ENCODE measurements at places on chromosomes 6 and 20.

- no peak for DNase-seq
Observed at GRCh38 chr6:129309154-129309553, 400.8 kb downstream of the ARHGAP18 start.

DNA sequence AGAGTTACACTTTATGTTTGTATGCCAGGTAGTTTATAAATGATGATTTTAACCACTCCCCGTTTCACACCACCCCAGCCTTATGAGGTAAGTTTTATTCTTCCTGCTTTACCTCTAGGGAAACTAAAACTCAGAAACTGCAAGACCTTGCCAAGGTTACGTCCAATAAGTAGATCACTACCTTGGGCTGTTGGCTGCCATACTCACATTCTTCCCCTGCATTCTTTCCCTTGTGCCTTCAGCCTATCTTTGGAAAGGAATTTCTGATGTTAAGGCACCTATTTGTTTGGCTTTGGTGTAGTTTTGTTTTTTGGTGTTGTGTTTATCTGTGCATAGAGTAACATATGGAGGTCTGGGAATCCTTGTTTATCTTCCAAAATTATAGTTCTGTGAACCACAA, 122.1 kb downstream of the UST start:
- DNase-seq, result no peak

DNA sequence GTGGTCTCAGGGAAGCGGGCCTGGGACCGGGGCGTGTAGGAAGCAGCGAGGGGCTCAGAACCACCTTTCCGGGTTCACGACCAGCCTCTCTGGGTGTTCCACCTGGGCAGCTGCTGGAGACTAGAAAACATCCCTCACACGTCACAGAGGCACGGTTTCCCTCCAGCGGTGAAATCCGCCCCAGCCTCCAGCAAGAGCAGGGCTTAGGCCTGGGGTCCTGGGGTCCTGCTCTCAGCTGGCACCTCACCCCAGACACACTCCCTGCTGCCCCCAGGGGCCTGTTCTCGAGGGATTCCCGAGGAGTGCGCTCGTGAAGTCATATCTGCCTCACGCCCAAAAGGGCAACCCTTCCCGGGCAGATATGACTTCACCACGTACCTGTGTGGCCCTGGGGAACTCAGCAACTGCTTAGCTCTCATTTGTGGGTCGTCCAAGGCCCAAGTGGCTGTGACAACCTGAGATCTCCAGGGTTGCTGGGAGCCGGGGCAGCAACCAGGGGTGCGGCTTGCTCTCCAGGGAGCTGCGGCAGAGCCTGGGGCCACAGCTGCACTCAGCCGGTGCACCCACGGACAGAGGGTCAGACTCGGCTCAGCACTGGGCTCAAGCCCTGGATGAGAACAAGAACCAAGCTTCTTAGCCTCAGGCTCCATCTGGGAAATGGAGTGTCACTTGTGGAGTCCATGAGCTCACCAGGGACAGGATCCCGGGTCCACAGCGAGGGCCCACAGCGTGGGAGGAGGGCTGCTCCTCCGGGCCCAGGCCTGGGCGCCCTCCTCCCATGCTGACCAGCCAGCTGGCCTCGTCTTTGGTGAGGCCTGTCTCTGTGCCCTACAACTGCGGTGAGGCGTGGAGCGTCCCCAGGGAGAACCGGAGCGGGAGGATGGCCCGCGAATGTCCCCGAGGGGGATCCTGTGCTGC, 661 bp downstream of the FNDC11 start:
- no peak for DNase-seq

GRCh38 chr6:132228894-132229293, 172.4 kb downstream of the MOXD1 start:
- no peak for DNase-seq

- no peak for DNase-seq
Observed at GRCh38 chr6:8549074-8549790, 113.9 kb upstream of the SLC35B3 start.

DNA sequence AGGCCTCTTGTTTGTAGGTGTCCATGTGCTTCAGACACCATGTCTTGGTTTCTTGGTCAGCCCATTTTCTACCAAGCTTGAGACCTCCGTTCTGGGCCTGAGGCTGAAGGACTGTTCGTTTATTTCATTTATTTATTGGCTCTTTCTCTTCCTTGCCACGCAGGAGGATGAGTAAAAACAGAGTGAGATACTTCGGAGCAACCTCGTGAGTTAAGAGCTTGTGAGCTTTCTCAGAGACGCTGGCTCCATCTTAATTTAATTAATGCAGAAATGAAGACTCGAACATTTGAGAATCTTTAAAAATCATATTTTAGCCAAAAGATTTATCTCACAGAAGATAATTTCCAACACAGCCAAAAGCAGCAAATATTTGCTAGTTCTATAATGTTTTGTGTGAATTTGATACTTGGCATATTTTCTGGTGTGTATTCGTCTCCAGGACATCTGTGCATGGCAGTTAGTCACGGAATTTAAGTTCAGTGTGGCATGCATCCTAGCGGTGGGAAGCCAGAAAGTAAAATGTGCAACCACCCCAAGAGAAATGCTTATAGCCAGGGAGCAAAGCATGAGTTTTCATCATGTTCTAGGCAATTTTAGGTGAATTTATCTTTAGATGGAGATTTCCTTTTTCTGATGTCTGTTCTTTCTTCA, 76.0 kb downstream of the THBS2 start:
- no peak for DNase-seq

DNA sequence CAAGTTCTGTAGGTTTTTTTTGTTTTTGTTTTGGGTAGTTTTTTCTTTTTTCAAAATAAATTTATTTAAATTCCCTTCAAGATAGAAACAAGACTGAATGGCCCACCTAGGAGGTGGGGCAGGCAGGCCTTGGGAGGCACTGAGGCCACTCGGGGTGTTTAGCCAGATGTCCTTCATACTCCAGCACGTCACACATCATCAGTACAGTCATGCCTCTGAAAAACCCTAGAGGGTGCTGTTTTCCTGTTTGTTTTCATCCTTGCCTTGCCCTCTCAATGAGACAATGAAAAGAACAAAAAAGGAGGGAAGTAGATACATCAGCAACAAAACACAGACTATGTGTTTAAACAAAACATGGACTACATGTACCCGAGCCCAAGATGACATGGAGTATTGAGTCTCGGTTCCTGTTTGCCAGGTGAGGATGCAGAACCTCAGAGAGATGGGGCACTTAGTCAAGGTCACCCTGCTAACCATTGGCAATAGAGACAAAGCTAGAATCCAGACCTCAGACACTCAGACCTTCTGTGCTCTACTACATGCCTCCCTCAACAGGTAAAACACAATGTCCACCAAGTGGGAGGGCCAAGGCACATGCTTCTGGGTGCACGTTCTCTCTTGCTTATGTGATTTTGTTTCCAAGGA, 26.8 kb upstream of the CLIC5 start:
- DNase-seq, result no peak

- no peak for DNase-seq
Observed at GRCh38 chr6:142927271-142927580, 17.8 kb downstream of the HIVEP2 start.

GRCh38 chr6:43687437-43688347, at the start of gene MRPS18A:
TSS of gene MRPS18A (minus strand) at chr6:43687791. CDS start at chr6:43687779, 12 bp downstream.
- peak; percentile 70 for DNase-seq

- DNase-seq, result no peak
Observed at GRCh38 chr20:62359043-62359490, 8.0 kb downstream of the LAMA5 start.

GRCh38 chr20:3165473-3166337, 6.0 kb upstream of the FASTKD5 start:
- DNase-seq, result no peak

DNA sequence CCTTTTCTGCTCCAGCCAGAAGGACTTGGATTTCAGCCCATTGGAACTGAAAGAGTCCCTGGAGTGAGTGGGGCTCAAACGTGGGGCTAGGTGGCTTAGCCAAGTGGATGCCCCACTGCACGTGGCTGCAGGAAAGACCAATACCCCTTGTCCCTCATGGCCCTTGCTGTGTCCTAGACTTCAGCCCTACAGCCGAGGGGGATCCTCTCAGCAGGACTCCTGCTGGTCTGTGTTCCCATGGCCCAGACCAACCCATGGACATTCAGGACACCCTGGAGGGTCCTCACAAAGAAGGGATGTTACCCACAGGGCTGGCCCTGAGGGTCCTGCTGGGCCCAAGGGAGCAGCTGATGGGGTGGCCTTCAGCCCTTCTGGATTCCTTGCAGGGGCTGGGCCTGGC, 30.0 kb upstream of the PHACTR3 start:
- DNase-seq, result no peak

- no peak for DNase-seq
Observed at GRCh38 chr20:49850463-49851230, 38.0 kb downstream of the SLC9A8 start.

GRCh38 chr20:36202891-36203338, 33.4 kb upstream of the AAR2 start:
- peak; percentile 47 for DNase-seq

DNA sequence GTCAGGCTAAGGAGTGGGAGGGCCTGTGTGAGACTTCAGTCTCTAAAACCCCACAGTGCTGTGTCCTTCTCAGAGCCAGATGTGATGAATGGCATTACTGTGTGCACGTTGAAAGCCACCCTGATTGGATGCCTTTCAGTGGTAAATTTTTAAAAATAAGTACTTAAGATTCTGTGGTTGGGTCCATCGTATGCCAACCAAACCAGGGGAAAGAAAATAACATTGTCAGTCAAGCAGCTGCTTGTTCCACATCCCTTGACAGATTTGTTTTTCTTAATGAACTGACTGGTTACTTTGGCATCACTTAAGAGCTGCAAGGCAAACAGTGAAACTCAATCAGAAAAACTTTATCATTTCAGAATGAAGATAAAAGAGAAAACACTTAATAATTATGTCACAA, 334.0 kb upstream of the NT5E start:
- DNase-seq, result no peak

DNA sequence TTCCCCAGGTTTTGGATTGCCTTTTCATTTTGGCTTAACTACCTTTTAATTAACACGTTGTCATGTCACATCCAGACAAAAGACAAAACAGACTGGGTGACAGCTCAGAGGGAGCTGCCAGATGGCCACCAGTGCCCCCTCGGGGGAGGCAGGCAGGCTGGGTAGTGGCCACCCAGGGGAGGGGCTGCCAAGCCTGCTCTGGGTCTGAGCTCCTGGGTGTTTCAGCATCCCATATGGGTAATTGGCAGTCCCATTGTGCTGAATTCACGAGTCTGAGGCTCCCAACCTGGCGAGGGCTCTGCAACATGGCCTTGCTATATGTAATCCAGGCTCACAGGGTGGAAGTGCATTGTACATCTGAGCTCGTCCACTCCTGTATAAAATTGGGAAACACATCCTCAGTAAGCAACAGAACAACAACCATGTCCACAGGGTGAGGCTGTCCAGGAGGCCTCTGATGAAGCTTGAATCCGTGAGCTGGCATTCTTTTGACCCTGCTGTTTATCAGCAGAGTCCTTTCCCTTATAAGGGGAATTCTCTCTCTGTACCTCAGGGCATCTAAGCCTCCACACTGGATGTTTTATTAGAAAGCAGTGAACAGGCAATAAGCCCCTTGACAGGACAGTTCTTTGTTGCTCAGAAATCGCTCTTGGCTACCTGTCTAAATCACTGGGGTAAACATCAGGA, 111.7 kb upstream of the SLC22A23 start:
- no peak for DNase-seq

All from NK-92 treated with Interleukin-12 subunit alpha and Interleukin-12 subunit beta, amount 100 ng/mL, for 24 hours (cell line).